ENCODE measurements at places on chromosomes 3 and 15.
A peak's percentile ranks its signal among the peaks of the same experiment; 100 is the strongest.

DNA sequence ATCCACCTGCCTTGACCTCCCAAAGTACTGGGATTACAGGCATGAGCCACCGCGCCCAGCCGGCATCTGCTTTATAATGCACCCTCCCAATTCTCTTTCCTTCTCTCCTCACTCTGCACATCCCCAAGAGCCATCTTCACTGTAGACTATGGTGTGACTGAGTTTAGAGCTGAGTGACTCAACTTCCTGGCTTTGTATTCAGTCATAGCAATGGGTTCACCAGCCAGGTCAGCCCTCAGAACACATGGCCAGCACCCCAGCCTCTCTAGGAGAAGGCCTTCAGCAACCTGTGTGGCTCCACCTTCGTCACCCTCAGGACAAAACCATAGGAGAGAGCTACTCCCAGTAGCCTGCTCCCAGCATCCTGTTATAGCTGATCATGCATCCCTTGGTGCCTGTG is 33.0 kb downstream of the ARID3B start:
- DNase-seq: no peak

- DNase-seq: no peak
These were observed 49.4 kb downstream of the CHCHD6 start for GRCh38 chr3:126753191-126754160.

DNA sequence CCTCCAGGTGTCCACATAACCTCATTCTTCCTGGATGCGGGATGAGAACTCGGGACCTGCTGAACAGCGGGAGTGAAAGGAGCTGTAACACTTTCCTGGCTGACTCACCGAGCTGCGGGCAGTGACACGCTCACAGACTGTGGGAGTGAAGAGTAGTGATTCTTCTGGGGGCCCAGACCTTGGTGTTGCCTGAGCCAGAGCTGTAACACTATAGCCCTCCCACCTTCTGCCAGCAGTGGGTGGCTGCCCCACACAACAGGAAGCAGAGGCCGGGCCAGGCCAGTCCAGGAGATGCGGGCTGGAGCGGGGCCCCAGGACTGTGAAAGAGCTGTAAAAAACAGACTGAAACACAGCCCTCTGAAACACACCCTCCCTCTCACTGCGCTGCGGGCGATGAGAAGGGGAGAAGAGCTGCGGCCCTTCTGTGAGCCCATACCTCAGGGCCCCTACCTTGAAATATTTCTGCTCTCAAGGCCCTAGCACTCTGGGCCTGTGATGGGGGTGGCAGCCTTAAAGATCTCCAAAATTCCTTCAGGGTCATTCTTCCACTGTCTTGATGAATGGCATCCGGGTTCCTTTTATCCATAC is 464.0 kb upstream of the CCDC54 start:
- DNase-seq: no peak

- no peak for DNase-seq
These were observed 19.6 kb downstream of the HSPBAP1 start for GRCh38 chr3:122773944-122774509.

DNA sequence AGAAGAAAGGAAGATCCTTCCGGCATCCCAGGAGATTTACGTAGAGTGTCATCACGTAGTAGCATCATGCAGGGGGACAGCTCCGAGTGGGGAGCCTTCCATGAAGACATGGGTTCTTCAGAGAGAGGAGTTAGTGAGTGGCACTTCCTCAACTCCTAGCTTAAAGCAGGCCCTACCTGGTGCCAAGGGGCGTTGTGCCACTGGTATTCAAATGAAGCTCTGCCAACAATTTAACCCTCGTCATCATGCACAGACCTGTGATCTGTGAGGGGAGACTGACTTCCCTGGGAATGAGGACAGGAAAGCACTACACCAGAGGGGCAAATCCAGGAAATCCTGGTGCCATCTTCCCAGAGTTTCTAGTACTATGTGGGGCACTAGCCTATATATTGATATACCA is 59.0 kb downstream of the TMEM266 start:
- no peak for DNase-seq

GRCh38 chr3:47892286-47893040 is 89.5 kb downstream of the DHX30 start:
- DNase-seq: no peak

DNA sequence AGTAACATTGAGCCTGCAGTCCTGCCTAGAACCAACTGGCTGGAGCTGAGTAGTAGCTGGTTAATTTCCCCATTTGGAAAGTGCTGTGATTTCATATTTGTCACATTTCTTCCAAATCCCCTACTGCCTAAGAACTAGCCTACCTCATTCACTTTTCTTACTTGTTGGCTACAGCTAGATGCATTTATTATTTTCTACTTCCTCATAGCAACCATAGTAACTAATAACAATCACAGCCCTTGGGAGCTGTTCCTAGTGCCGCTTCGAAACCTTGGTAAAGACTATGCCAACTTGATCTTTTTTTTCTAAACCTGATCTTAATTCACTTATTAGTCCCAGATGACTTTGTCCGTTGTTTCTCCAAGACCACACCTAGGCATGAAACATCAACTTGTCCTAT is 240.3 kb downstream of the FGF12 start:
- DNase-seq: no peak

GRCh38 chr3:12303534-12303933 is 14.7 kb downstream of the PPARG start:
- no peak for DNase-seq

DNA sequence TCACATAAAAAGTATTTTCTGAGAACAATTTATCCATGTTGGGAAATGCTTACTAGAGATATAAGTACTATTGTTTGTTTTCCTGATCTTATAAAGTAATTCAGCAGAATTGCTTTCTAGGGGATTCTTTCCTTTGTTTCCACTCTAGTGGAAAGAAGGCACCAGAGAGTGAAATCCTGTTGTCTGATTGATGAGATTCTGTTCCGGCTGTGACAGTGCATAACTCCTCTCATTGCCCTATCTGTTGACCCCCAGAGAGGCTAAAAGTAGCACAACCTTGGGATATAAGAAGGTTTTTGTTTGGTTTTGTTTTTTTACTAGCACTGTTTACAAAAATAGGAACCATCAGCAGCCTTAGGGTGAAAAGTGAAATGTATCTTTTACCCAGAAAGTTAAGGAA is 114.1 kb downstream of the ALCAM start:
- DNase-seq: no peak

DNA sequence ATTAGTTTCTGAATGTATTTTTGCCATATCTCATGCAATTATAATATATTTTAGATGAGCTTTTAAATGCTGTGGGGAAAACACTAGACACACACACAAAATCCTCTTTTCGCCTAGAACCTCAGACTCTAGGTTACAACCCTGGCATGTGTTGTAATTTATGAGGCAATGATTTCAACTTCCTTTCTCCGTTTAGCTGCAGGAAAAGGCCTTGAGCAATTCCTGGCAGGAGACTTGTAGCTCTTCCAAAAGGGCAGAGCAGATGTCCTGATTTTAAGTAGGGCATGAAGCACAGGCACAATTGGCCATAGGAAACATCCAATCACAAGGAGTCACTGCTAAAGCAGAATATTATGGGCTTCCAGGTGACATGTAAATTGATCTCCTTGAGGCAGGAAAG is 82.0 kb downstream of the GPR156 start:
- no peak for DNase-seq

- DNase-seq: no peak
These were observed 214.1 kb upstream of the TLE3 start for GRCh38 chr15:70311821-70312220.

- no peak for DNase-seq
These were observed 33.7 kb upstream of the ZNF445 start for GRCh38 chr3:44511238-44511566.

DNA sequence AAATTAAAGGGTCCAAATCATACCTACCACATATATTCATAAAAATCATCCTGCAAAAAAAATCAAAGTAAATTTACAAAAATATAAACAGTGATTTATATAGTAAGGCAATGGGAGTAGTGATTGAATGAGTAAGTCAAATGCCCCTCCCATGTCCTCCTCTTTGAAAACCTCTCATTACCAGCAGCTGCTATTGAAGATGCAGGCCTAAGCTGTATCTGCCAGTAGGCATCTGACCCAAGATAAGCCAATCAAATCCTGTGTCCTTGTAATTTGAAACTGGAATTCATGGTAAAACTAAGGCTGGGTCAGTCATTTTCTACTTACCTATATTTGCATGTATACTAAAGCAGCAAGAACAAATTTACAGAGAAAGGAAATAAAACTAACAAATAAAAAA is 60.4 kb upstream of the POU1F1 start:
- no peak for DNase-seq

DNA sequence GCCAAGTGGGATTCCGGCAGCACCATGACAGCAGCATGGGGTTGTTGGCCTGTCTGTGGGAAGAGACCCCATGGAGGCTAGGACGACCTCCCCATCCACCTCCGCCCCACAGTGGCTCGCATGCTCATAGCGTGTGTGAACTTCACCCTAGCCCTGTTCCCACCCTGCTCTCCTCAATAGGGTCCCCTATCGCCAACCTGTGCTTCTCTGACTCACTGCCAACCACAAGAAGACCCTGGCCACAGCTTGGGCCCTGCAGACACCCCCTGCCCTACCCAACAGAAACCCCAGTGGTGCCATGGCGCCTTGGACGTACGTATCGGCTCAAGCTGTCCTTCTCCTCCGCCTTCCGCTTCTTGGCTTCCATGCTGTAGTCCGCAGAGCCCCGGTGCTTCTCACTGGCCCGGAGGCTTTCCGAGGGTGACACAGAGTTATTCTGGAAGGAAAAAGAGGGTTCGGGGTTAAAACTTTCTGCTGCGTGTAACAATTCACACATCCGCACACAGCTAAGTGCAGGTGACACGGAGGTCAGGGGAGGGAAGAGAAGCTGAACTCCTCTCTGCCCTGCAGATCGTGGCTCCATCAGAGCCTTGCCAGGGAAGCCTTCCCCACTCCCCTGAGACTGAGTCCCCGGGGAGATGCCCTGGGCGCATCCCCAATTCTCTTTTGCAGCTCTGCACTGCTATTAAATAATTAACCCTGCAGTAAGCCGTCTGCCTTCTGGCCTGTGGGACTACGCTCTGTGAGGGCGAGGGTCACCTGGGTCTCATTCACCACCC is 37.3 kb downstream of the TLE3 start:
- no peak for DNase-seq

GRCh38 chr3:73820431-73820830 is 195.7 kb upstream of the PDZRN3 start:
- no peak for DNase-seq

DNA sequence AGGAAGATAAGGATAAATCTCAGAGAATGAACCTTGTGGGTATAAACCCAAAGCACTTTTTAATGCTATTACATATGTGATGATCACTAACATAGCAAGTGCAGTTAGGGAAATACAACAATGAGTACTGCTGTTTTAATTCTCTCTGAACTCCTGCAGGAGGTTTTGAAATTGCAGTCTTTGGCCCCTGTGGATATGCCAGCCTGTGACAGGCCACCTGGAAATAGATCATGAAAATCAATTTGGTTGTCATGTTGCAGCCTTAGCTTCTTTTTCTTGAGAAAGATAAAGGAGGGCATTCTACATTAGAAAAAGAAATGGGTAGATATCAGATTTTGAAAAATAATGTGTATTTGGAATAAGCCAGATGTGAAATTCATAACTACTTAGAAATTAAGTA is 103.6 kb downstream of the RSRC1 start:
- no peak for DNase-seq

GRCh38 chr15:42363942-42364341 is 4.6 kb downstream of the CAPN3 start:
- DNase-seq: no peak

GRCh38 chr15:54026891-54027290 is 48.6 kb downstream of the UNC13C start:
- DNase-seq: no peak

- no peak for DNase-seq
These were observed 122.5 kb downstream of the DNAJB8 start for GRCh38 chr3:128344052-128344735.

GRCh38 chr3:187685948-187686347 is 15.8 kb upstream of the SST start:
- DNase-seq: no peak

DNA sequence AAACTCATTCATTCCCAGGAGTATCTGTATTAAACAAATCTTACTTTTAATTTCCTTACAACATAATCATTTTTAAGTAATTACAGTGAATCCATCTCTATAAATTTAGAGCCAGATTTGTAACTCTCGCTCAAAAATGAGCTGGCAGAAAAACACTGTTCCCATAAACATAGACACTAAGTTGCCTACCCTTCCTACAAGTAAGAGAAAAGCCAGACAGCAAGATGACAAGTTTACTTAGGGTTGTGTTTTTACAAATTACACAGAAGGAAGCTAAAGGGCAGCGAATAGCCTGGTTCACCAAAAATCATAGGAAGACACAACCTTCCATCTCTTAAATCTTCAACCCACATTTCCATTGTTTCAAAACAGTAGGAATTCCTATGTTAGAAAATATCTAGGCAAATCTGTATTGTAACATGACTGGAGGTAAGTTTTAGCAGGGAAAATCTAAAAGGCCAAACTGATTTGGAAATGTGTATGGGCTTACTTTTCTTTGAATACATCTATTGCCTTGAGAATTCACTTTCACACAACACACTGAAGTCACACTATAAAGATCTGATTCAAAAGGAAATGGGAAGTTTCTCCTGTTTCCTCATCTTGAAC is 21.7 kb downstream of the HERC1 start:
- DNase-seq: no peak

DNA sequence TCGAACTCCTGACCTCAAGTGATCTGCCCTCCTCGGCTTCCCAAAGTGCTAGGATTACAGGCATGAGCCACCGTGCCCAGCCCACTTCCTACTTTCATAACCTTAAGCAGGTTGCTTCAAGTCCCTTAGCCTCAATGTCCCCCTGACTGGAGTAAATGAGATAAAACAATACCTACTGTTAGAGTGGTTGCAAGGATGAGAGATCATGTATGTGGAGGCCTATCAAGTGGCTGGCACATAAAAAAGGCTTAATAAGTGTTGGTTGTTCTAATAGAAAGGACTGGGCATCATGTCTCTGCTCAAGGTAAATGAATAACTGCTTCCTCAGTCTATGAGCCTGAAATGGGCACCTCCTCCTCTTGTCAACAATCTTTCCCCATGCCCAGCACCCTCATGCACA is 25.9 kb upstream of the UBE2E1 start:
- DNase-seq: no peak

DNA sequence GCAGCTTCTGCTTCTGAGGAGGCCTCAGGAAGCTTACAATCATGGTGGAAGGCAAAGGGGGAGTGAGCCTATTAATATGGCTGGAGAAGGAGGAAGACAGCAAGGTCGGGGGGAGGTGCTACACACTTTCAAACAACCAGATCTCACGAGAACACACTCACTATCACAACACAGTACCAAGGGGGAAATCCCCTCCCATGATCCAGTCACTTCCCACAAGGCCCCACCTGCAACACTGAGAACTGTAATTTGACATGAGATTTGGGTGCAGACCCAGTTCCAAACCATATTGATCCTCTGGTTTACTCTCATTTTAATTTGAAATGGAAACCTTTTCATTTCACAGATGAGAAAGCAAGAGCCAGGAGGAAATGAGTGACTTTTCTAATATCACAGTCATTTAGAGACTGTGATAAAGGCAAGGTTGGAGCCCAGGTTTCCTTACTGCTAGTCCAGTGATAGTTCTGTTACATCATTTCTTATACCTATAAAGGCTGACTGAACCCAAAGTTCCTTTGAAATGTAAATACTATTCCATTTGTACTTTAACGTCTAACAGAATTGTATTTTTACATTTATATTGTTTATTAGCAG is 105.8 kb upstream of the GAP43 start:
- no peak for DNase-seq

GRCh38 chr3:4398120-4398940 is 68.7 kb downstream of the SUMF1 start:
- no peak for DNase-seq

GRCh38 chr3:180679178-180680096 is at the start of gene CCDC39:
Gene CCDC39 (minus strand): TSS chr3:180679489. CDS start chr3:180679380, 109 bp downstream.
- DNase-seq: peak; percentile 9

Measured in activated gamma-delta T cell treated with anti-CD3 and anti-CD28 coated beads, Interleukin-2, amount 50 U/mL, for 16 hours (primary cell).